ENCODE measurements at places on chromosomes 7 and 10. TPM values are rescaled to one million over a fixed set of nuclear protein-coding genes. Genes with fewer than 3 reads are reported as not detected.

The ANKRD1 gene
- total RNA-seq, result 14.1 TPM

The HOXA10 gene
- 7.1 TPM for total RNA-seq

The EFCAB10 gene
- total RNA-seq, result 2.7 TPM

The LRRC18 gene
- not detected for total RNA-seq

The SEMA3D gene
- total RNA-seq, result 0.03 TPM

The LIPM gene
- not detected for total RNA-seq

The MSMB gene
- not detected for total RNA-seq

The CPN1 gene
- 0.20 TPM for total RNA-seq

The NPC1L1 gene
- 0.11 TPM for total RNA-seq

The ARHGAP22 gene
- 4.7 TPM for total RNA-seq

The ARHGEF5 gene
- 2.1 TPM for total RNA-seq

The GLCCI1 gene
- 0.63 TPM for total RNA-seq

The EBLN1 gene
- not detected for total RNA-seq

The TBC1D12 gene
- 5.9 TPM for total RNA-seq

The CTTNBP2 gene
- total RNA-seq, result 0.33 TPM

The PAOX gene
- 2.1 TPM for total RNA-seq

The TMEM184A gene
- 6.7 TPM for total RNA-seq

The SAMD9L gene
- 0.89 TPM for total RNA-seq

The EPO gene
- total RNA-seq, result not detected

The GPR85 gene
- total RNA-seq, result not detected

The ASAH2 gene
- total RNA-seq, result 0.38 TPM

The OR2A12 gene
- total RNA-seq, result not detected

The LRRD1 gene
- total RNA-seq, result not detected
